GM23248 (cell line): ENCODE measurements at places on chromosomes 4 and X. TPM values are rescaled to one million over a fixed set of nuclear protein-coding genes. Genes with fewer than 3 reads are reported as not detected.

Gene HAND2
- total RNA-seq = 11.2 and 13.4 TPM in 2 replicates

DNA sequence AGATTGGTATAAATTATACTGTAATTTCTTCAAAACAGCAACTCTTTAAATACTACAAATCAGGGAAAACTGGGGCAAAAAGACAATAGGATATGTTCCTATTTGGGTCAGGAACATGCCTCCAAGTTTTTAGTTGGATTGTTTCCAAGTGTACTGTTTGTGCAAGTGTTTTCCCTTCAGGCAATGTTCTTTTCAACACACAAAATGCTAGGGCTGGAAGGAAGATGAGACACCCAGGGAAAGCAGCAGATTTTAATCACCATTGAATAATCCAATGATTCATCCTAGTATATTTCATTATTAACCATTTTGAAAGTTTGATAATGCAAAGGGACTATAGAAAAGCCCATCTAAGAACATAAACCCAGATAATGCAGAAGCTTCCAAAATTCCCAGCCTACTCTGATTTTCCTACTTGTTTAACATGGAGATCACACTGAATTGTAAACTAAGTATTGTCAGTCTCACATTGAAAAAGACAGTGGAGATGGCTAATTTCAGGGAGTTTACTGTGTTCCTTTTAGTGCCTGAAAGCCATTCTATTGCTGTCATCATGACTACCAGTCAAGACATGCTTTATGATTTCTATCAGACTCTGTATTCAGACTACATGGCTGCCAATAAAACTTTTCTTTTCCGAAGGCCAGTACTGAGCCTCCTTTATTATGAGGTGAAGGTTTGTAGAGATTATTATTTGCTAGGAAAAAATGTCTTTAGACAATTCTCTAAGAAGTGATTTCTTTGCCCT is 38.6 kb downstream of the COL4A6 start:
- no peaks in the 10 kb centered on the region for H3K36me3 ChIP-seq
- peak; percentile 66 for DNase-seq
- peak overlapping the region; percentile 38 for H3K27ac ChIP-seq
- peaks cover 42% of the 10 kb centered on the region for H3K4me1 ChIP-seq

DNA sequence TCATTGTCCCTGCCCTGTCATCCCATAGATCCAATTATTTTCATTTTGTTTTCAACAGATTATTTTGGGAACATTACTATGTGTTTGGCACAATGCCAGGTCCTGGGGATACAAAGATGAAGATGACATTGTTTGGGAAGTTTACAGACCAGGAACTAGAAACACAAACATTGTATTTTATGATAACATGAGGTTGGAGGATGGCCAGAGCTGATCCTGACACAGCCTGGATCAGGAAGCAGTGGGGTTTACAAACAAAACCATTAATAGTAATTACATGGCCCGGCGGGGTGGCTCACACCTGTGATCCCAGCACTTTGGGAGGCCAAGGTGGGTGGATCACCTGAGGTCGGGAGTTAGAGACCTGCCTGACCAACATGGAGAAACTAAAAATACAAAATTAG is 29.9 kb downstream of the CLRN2 start:
- no peak overlapping the region for H3K4me3 ChIP-seq
- H3K36me3 ChIP-seq = no peaks in the 10 kb centered on the region
- H3K27ac ChIP-seq = no peak overlapping the region
- no peak for DNase-seq

DNA sequence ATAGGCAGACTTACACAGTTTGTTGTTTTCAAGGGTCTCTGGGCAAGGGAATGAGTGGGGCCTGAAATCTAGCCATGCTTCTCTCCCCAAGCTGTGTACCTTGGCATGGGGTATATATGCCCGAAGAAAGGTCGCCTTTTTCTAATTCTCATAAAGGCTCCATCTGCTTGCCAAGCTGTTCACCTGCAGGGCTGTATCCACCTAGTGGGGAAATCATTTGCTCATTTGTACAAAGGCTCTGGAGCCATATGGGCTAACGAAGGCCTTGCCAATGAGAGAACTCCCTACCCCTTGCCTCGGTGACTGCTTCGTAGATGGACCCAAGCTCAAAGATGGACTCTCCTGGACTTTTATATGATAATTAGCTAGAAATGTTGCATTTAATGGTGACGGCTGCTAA is 1097.0 kb downstream of the PDHA2 start:
- no peaks in the 10 kb centered on the region for H3K4me1 ChIP-seq
- no peak for DNase-seq
- no peak overlapping the region for H3K27ac ChIP-seq
- H3K36me3 ChIP-seq = no peaks in the 10 kb centered on the region

Gene SRPK3
- total RNA-seq = 0.86 TPM in 1 of 2 replicates, not detected in the other

- H3K27ac ChIP-seq = no peak overlapping the region
- H3K4me3 ChIP-seq = no peak overlapping the region
- no peaks in the 10 kb centered on the region for H3K4me1 ChIP-seq
- peaks cover 14% of the 10 kb centered on the region for H3K27me3 ChIP-seq
- DNase-seq = peak; percentile 8
Measured at GRCh38 chr4:55561889-55562288, 15.2 kb upstream of the CLOCK start.

- no peaks in the 10 kb centered on the region for H3K4me1 ChIP-seq
- H3K36me3 ChIP-seq = no peaks in the 10 kb centered on the region
- DNase-seq = peak; percentile 15
- no peaks in the 10 kb centered on the region for H3K27me3 ChIP-seq
- H3K4me3 ChIP-seq = no peak overlapping the region
- no peak overlapping the region for H3K27ac ChIP-seq
Measured at GRCh38 chrX:136086521-136086920, 60.8 kb upstream of the FHL1 start.

DNA sequence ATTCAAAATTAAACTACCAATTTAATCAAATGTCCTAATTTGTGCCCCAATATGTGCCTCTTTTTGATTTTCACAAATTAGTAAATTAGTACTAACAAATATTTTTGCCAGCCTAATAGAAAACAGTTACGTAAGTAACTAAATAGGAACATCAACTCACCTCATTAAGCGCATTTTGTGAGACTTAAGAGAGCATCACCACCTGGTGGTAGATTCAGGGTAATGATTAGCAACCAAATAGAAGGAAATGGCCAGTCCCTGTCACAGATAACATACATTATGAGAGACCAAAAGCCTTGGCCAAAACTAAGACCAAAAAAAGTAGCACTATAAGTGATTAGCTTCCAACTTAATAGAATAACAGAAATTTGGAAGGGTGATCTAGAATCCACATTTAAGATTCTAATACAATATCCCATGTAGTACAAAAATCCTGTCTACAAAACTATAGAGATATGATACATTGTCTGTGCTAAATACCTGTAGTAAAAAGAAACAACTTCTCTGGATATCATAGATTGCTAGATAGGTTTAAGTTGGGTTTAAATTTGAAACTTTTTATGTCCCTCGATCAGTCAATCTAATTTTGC is 46.7 kb downstream of the C4orf46 start:
- no peak overlapping the region for H3K27ac ChIP-seq
- H3K4me1 ChIP-seq = no peaks in the 10 kb centered on the region
- H3K4me3 ChIP-seq = no peak overlapping the region
- DNase-seq = peak; percentile 84
- no peaks in the 10 kb centered on the region for H3K27me3 ChIP-seq

Gene NXT2
- 9.5 and 11.5 TPM in 2 replicates for total RNA-seq

Gene CSN1S1
- total RNA-seq = not detected in 2 replicates

- no peaks in the 10 kb centered on the region for H3K4me1 ChIP-seq
- H3K27ac ChIP-seq = no peak overlapping the region
- H3K27me3 ChIP-seq = no peaks in the 10 kb centered on the region
- no peak overlapping the region for H3K4me3 ChIP-seq
- H3K36me3 ChIP-seq = no peaks in the 10 kb centered on the region
- no peak for DNase-seq
Measured at GRCh38 chrX:152061083-152061482, 77.3 kb downstream of the MAGEA10 start.

Gene RAP1GDS1
- 56.7 and 93.8 TPM in 2 replicates for total RNA-seq

GRCh38 chrX:19331831-19332230 is 11.9 kb upstream of the PDHA1 start:
- no peaks in the 10 kb centered on the region for H3K36me3 ChIP-seq
- H3K4me1 ChIP-seq = no peaks in the 10 kb centered on the region
- H3K27ac ChIP-seq = no peak overlapping the region

GRCh38 chrX:70468709-70469108 is 24.1 kb downstream of the DLG3 start:
- H3K4me3 ChIP-seq = no peak overlapping the region
- no peak overlapping the region for H3K27ac ChIP-seq
- no peaks in the 10 kb centered on the region for H3K36me3 ChIP-seq
- H3K27me3 ChIP-seq = no peaks in the 10 kb centered on the region

- no peak overlapping the region for H3K27ac ChIP-seq
- no peaks in the 10 kb centered on the region for H3K4me1 ChIP-seq
- no peaks in the 10 kb centered on the region for H3K36me3 ChIP-seq
- H3K4me3 ChIP-seq = no peak overlapping the region
- H3K27me3 ChIP-seq = no peaks in the 10 kb centered on the region
- no peak for DNase-seq
Measured at GRCh38 chr4:42945874-42946273, 53.4 kb downstream of the GRXCR1 start.

DNA sequence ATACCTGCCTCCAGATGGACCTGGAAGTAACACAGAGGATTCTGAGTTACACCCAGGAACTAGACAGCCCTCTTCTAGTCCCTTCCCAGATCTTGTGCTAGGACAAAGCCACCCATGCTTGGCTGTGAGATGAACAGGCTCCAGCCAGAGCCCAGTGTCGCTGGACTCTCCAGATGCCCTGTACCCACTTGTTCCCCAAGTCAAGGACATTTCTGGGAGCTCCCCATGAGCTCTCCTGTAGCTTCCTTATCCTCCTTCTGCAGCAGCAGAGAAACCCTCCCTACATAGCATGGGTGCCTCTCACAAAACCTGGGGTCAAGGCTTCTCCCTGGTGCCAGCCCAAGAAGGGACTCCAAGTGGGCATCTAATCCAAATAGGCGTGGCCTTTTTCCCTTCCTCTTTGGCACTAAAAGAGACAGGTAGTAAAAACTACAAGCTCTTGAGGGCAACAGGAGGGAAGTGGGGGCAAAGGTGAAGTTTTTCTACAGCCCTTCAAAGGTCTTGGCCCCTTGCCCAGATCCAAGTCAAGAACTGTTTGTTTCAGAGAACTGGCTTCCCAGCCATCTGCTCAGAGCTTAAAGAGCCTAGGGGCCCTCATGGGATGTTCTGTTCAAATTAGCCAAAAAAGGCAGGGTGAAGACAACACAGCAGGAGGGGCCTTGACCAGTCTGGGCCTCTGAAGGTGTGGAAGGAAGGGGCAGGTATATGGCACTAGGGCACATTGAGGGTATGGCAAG is 8.5 kb upstream of the ERCC6L start:
- no peak for DNase-seq
- no peak overlapping the region for H3K4me3 ChIP-seq
- no peaks in the 10 kb centered on the region for H3K27me3 ChIP-seq
- no peaks in the 10 kb centered on the region for H3K36me3 ChIP-seq
- peaks cover 9% of the 10 kb centered on the region; the same call in 1 of the 2 replicates for H3K4me1 ChIP-seq
- no peak overlapping the region for H3K27ac ChIP-seq

DNA sequence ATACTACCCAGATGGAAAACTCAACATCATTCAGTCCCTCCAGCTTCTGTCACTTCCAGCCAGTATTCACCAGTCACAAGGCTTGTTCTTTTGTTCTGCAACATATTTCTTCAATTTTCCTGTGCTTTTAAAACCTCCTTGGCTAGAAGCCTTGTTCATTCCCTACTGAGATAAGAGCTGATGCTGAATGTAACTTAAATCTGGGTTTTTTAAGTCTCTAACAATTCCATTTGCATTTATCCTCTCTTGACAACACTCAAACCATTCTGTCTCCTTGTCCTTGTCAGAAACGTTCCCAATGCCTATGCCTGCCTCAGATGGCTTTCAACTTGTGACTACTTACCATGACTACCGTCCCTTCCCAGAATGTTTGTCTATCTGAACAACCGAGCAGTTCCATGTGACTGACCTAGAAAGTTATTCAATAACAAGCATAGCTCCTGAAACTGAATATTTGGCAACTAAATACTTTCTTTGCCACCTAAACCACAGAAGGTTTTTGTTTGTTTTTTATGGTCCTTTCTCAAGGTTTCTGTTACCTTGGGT is 682.9 kb upstream of the GALNTL6 start:
- H3K4me1 ChIP-seq = no peaks in the 10 kb centered on the region
- H3K27me3 ChIP-seq = no peaks in the 10 kb centered on the region
- no peaks in the 10 kb centered on the region for H3K36me3 ChIP-seq
- H3K27ac ChIP-seq = no peak overlapping the region

- no peak overlapping the region for H3K4me3 ChIP-seq
- H3K4me1 ChIP-seq = no peaks in the 10 kb centered on the region
- H3K27me3 ChIP-seq = no peaks in the 10 kb centered on the region
Measured at GRCh38 chrX:151488677-151489076, 74.8 kb upstream of the PASD1 start.

Gene SH3D19
- 47.8 and 48.2 TPM in 2 replicates for total RNA-seq

GRCh38 chr4:18242919-18243693 is 221.6 kb upstream of the LCORL start:
- H3K27me3 ChIP-seq = no peaks in the 10 kb centered on the region
- no peak overlapping the region for H3K27ac ChIP-seq
- H3K4me1 ChIP-seq = no peaks in the 10 kb centered on the region
- no peak for DNase-seq

Gene KLHL2
- 14.8 and 20.2 TPM in 2 replicates for total RNA-seq

Gene CABS1
- not detected in 2 replicates for total RNA-seq

Gene SPANXC
- total RNA-seq = not detected in 2 replicates

Gene F8A2
- not detected in 2 replicates for total RNA-seq

DNA sequence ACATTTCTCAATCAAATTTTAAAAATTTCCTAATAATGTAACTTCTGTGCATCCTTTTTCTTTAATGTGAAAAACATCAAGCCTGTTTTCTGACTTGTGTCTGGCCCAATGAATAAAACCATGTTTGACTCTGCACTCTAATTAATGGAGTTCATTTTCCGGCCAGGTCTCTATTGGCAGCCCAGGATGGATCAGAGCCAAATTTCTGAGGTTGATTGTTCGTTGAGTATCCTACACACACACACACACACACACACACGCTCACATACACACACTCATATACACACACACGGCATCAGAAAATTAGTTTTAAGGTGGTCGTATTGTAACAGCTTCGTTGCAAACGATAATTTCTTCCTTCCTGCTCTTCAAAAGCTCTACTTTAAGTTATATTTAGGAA is 28.9 kb upstream of the TLL1 start:
- no peak overlapping the region for H3K4me3 ChIP-seq
- no peaks in the 10 kb centered on the region for H3K4me1 ChIP-seq
- H3K27ac ChIP-seq = no peak overlapping the region
- H3K36me3 ChIP-seq = no peaks in the 10 kb centered on the region
- no peak for DNase-seq

DNA sequence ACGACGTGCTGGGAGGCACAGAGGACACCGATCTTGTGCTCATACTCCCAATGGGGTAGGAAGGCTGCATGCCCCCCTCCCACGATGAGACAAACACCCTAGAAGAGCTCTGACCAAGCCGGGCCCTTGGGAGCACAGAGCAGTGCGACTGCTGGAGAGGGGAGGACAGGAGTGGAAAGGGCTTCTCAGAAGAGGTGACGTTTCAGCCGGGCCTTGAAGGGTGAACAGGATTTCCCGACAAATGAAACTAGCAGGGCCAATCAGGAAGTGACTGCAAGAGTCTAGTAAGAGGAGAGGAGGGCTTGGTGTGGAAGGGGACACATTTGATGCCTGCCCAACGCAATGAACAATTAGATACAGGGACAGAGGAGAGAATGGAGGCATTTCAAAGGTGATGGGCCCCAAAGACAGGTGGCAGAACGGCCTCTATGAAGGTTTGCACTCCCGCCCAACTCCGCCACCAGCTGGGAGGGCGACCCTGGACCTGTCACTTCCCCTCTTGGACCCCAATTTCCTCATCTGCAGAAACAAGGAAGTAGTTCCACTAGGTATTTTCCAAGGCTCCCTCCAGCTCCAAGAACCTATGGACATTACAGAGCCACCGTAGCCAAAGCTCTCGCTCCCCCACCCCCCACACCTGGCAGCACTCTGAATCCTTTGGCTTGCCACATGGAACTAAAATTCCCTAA is 3.9 kb downstream of the HCFC1 start:
- peak overlapping the region; percentile 100; the same call in 1 of the 2 replicates for H3K27ac ChIP-seq
- H3K4me1 ChIP-seq = peaks cover 24% of the 10 kb centered on the region
- no peak for DNase-seq

Gene TLL1
- not detected in 2 replicates for total RNA-seq
